BJ (cell line): ENCODE measurements at places on chromosomes 1 and 21.

- no peak for DNase-seq
These were observed 44.6 kb upstream of the LYST start for GRCh38 chr1:235911300-235911662.

DNA sequence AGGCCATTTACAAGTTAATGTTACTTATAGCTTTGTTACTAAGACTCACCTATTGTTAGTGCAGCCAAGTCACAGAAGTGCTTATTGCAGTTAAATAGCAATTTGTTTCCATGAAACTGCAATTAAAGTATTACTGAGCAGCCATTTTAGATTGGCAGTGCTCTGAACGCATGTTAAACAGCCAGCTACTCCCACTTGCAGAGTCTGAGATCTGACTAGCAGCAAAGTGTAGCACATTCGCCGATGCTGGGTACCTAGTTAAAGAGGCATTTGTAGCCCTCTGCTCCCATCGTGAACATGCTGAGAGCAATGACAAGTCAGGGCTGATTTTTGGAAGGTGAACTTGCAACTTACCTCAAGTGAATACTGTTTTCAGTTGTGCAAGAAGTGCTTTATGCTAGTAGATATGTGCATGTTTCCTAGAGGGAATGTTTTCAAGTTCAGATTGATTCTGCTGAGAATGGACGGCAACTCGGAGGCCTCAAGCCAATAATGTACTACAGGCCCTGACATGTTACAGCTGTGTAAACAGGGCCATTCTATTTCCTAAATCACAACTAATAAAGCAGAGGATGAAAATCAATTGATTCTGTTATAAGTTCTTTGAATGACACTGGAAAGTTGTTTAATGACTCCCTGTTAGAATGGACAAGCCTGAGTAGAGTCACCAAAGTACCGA, 19.8 kb downstream of the LMO4 start:
- DNase-seq: no peak

GRCh38 chr1:53084589-53084971, 22.6 kb downstream of the PODN start:
- DNase-seq: no peak

GRCh38 chr1:93816970-93817678, 61.9 kb downstream of the DNTTIP2 start:
- DNase-seq: no peak

DNA sequence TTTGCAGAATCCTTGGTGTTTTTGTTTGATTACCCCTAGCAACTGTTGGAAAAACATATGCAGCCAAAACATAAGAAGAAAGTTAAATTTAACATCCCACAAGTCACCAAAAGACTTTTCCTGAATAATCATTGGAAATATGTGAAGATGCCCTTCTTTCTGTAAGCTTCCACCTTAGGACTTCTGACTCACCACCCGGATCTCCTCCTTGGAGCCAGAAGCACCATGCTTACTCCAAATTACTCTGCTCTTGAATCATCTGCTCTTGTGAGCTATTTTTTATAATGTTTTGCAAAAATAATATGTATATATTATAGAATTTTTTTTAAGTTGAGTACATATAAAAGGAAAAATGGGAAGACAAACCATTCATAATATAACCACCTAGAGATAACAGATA, 391.7 kb downstream of the KCTD3 start:
- no peak for DNase-seq

GRCh38 chr21:46048926-46049889, 48.7 kb upstream of the COL6A2 start:
- DNase-seq: peak; percentile 100

DNA sequence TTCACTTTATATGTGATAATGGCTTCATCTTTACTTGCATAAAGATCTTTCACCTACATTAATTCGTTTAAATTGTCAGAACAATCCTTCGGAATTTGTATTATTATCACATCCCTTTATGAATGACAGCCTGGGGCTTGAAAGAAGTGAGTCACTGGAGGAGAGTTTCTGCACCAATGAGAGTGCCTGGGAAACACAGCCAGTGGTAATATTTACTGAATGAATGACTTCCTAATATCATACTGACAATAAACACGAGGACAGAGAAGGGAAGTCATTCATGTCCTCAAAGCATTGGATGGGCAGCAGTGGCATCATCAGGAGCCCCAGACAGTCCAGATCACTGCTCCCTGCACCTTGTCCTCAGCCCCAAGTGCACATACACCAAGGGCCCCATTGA, 40.7 kb upstream of the PDE4B start:
- DNase-seq: no peak

GRCh38 chr1:1926886-1927660, 8.0 kb upstream of the TMEM52 start:
- no peak for DNase-seq

DNA sequence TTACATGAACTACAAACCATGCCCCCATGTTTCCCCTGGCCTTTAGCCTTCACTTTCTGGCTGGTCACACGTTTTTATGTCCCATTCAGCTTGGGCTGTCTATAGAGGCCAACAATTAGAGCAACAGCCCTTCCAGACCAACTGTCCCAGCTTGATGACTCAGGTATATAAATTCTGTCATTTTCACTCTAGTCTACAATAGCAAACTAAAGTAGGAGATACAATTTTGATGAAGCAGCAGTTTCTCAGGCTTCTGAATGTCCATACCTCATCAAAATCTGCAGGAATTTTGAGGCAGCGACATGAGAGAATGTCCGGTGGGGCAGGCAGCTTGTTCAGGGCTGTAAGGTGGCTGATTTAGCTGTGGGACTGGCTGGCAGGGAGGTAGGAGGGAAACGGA, 45.6 kb upstream of the VAV3 start:
- DNase-seq: no peak

DNA sequence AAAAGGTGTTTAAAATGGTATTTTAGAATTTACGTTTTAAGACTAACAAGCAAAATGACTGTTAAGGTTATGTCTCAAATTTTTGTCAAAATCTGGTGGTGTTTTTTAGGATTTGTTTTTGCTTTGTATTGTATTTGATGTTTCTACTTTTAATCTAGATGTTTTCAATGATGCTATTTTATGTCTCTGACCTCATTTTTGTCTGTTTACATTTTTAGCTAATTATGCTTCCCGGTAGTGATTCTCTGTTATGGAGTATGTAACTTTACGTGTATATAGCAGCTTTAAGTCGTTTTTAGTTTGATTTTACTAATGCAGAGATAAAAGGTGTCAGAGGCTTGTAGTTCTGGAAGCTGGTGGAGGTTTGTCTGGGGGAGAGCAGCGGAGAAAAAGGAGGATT, 71.8 kb downstream of the PRDM2 start:
- DNase-seq: no peak

GRCh38 chr1:236603991-236604904, at the start of gene HEATR1:
HEATR1 (minus strand) TSS chr1:236604516; CDS start chr1:236604095, 421 bp downstream.
- peak; percentile 78 for DNase-seq

DNA sequence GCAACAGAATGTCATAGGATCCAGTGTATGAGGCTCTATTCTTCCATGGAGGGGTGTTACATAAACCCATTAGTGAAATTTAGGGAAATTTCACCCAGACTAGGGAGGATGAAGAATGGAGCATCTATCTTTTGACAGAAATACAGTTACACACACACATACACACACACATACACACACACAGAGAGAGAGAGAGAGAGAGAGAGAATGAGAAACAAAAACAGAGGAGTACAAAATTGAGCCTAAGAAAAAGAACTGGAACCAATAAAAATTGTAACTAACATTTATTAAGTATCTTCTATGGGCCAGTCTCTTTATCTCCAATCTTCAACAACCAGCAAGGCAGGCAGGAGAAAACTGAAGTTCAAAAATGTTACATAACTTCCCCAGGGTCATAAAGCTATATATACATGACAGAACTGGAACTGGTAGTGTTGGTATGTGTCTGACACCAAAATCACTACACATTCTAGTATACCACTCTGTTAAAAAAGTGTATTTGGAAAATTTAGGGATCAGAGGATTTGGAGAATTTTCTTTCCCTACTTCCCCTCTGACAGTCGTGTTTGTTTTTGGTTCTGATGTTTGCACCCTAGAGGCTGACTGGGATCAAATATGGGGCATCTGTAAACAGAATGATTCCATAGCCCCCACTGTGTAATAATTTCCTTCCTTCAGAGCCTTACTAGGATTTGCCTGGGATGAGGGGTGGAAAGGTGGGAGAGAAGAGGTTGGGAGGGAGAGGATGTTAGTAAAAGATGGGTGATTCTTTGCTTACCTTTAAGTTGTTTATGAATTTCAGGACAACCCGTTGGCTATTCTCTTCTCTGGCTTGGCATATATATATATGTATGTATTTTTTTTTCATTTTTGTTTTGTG, 1.0 kb upstream of the ZFYVE9 start:
- no peak for DNase-seq

- no peak for DNase-seq
These were observed 5.4 kb downstream of the SPATA6 start for GRCh38 chr1:48466594-48466993.

DNA sequence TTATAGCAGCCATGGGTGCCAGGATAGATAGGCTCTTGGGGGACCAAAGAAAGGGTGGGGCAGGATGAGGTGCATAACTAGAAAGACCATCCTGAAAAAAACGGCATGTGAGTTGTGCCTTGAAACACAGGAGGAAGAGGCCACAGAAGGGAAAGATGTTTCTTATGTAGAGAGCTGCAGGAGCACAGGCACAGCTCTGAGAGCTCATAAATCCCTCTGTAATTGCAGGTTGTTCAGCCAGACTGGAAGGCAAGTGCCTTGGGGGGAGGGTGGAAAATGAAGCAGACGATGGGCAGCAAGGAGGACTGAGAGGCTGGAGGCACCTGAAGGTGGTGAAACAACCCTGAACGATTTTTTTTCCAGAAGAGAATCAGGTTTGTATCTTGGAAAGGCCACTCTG, 170.7 kb downstream of the NR5A2 start:
- DNase-seq: no peak

DNA sequence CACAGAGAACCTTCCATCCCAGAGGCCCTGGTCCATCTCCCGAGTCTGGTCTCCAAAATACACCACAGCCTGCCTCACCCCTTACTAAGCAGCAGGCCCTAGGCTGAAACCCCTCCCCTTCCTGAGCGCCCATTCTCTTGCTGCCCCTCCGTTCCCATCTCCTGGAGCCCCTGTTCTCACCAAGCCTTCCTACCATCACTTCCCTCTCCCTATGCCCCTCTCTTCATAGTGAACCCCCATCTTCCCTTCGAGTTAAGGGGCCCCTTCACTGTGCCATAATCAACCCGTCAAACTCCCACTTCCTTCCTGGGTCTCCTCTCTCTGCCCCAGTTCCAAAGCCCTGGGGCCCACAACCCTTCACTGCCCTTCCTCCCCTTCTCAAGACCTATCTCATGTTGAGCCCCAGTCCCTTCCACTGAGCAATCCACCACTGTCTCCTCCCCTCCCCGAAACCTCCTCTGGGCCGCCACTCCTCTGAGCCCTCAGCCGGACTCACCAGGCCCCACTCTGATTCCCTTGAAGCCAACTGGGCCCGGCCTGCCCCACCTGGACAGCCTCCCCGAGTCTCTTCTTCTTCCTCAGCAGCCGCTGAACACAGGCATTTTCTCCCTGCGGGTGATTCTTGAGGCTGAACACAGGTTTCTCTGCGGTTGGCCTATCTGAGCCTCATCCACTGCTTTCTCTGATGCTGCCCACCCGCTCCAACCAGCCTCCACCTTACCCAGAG, 42.2 kb upstream of the WASF2 start:
- DNase-seq: no peak

GRCh38 chr21:38567970-38568360, 69.7 kb upstream of the ERG start:
- DNase-seq: no peak

DNA sequence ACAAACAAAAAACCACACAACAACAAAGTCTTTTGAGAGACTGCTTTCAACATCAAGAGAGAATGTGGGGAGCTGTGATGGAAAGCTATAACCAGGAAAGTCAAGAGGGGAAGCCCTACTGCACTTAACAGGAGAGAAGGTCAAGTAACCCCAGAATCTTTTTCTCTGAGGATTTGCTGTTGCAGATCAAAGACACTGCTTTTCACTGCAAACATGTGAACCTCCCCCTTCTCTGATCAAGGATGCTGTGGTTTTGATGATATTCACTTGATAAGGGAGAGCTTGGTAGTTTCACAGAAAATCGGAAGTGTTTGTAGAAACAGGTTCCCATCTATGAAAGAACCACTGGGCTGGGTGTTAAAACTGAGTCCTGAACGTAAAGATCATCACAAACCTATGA, 4.8 kb downstream of the ETV3 start:
- no peak for DNase-seq

DNA sequence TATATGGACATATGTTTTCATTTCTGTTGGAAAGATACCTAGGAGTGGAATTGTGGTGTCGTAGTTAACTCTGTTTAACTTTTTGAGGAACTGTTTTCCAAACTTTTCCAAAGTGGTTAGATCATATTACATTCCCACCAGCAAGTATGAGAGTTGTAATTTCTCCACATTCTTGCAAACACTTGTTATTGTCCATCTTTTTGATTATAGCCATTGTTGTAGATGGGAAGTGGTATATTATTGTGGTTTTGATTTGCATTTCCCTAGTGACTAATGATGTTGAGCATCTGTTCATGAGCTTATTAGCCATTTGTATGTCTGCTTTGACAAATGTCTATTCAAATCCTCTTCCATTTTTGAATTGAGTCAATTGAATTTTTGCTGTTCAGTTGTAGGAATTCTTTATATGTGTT, 19.8 kb downstream of the CAMTA1 start:
- no peak for DNase-seq

- DNase-seq: peak; percentile 68
These were observed 173.7 kb upstream of the CAMK1G start for GRCh38 chr1:209409780-209410179.

DNA sequence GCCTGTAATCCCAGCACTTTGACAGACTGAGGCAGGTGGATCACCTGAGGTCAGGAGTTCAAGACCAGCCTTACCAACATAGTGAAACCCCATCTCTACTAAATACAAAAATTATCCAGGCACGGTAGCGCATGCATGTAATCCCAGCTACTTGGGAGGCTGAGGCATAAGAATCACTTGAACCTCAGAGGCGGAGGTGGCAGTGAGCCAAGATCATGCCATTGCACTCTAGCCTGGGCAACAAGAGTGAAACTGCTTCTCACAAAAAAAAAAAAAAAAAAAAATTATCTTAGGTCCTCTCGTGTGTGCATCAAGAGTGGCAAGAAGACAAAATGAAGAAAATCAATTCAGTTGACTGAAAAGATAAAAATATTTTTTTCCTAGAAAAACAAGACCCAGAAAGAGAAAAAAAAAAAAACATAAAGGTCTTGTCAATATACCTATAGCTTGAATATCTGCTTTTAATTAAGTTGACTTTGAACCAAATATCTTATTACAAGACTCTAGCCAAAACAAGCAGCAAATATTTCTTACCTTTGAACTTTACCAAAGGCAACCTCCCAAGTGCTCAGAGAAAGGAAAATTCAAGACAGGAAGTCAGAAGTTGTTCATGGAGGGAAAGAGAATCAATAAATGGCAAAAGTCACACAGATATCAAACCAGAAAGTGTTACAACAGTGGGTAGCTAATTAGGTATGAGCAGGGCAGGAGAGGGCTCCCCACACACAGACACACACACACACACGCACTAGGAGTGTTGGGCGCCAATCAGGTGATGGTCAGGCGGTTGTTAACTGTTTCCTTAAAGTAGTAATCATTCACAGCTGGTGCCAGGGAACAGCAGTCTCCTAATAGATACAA, 29.6 kb downstream of the ITLN2 start:
- no peak for DNase-seq
